ENCODE measurements at places on chromosomes 6 and 20.

GRCh38 chr6:117188627-117189201 is 76.6 kb upstream of the VGLL2 start:
- no peak for DNase-seq

GRCh38 chr20:1033751-1034414 is 31.8 kb upstream of the RSPO4 start:
- no peak for DNase-seq

DNA sequence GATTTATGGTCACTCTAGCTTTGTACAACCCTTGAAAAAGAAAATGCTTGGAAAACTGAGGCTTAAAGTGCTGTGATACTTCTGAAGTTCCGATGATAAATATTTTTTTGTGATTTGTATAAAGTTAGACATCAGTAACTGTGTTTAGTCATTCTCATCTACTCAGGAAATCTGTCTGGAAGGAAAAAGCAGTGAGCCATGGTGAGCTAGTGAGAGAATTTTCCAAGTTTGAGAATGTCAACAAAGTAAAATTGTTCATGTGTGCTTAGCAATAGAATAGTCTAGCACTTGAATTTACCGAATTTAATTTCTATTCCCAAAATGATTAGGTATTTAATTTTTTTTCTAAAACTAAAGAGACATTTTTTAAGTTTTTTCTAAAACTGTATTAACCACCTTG is 41.3 kb upstream of the PLCB4 start:
- no peak for DNase-seq

DNA sequence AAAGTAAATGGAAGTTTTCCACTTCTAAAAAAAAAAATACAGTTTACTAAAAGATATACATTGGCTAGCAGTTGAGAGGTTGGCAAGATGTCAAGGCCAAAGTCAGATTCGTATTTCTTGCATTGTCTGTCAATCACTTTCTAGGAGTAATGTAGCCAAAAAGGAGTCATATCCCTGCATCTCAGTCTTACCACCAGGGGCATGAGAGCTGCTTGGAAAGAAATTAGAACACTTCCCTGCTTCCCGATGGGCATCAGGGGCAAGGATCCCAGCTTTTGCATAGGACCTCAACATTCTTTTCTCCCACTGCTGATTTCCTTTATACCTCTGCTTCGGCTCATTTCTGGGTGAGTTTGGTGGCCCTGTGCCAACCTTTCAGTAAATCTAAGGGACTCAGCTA is 581.0 kb upstream of the MAP3K7 start:
- DNase-seq: no peak

- DNase-seq: no peak
These were observed 6.2 kb upstream of the ZNF311 start for GRCh38 chr6:29011276-29011734.

GRCh38 chr6:158725704-158726103 is 75.8 kb downstream of the SYTL3 start:
- no peak for DNase-seq

DNA sequence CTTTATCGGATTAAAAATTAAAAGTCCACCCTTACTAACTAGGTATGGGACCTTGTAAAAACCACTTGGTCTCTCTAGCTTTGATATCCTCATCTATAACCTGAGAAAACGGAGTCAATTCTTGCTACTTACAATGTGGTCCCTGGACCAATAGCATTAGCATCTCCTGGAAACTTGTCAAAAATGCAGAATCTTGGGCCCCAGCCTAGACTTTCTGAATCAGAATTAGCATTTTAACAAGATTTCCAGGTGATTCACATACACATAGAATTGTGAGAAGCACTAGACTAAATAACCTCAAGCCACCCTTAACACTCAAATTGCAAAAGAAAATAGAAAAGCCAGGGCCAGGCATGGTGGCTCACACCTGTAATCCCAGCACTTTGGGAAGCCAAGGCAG is 96.6 kb downstream of the RNGTT start:
- no peak for DNase-seq

- DNase-seq: no peak
These were observed 54.2 kb upstream of the SIRPA start for GRCh38 chr20:1840817-1841553.

DNA sequence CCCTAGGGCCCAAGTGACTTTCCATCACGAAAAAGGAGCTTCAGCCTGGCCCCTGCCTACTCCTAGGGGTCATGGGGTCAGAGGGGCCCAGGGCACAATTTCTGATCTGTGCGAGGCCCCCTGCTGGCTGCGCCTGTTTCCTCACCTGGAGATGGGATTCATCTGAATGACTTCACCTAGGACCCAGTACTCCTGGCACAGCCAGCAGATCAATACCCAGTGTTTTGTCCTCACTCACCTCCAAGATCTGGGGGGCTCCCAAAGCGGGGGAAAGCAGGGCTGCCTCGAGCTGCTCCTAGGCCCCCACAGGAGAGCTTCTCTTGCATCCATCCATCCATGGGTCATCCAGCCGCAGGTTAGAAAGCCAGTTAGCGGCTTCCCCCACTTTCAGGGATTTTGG is 33.8 kb downstream of the CD40 start:
- no peak for DNase-seq
